T-cell (primary cell): ENCODE measurements at places on chromosomes 16 and 17. TPM values are rescaled to one million over a fixed set of nuclear protein-coding genes. Genes with fewer than 3 reads are reported as not detected.

SLC6A4 gene
- total RNA-seq, result not detected

KRT33B gene
- not detected for total RNA-seq

HOXB4 gene
- 3.6 TPM for total RNA-seq

DPEP2 gene
- total RNA-seq, result 66.6 TPM

RUSF1 gene
- 65.4 TPM for total RNA-seq

NPIPB2 gene
- total RNA-seq, result 14.6 TPM

TEKT3 gene
- not detected for total RNA-seq

GAS2L2 gene
- total RNA-seq, result not detected

RAMP2 gene
- total RNA-seq, result not detected
